Myocyte (in vitro differentiated cells): ENCODE measurements at places on chromosomes 16 and 17. TPM values are rescaled to one million over a fixed set of nuclear protein-coding genes. Genes with fewer than 3 reads are reported as not detected.
A peak's percentile ranks its signal among the peaks of the same experiment; 100 is the strongest.

DNA sequence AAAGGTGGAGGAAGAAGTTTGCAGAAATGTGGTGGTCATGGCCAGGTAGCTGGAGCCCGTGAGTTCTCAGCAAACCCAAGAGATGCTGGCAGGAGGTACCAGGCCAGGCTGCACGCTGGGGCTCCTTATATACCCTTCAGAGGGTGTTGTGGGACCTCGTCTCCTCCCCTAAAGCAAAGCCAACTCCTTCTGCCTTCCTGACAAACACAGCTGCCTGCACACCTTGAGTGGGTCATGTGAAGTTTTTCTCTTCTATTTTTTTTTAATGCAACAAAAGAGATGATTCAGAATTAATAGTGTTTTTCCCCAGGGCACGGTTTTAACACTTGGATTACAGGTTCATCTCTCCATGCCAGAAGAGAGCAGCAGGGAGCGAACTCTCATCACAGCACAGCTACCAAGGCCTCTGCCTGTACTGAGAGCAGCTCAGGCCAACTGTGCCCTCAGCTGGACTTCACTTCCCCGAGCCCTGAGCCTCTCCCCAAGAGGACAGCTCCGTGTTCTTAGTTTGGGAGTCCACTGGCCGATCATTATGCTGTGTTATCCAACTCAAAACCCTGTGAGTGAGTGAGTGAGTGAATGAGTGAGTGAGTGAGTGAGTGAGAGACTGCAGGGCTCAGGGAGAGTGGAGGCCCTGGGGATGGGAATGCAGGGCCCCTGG lies at the start of gene KRT15:
KRT15 (minus strand) TSS at position 102 of the 661 bp plus-strand sequence; CDS start at position 39, 63 bp downstream.
- no peak for DNase-seq

- DNase-seq, result no peak
These were observed 28.6 kb upstream of the DBNDD1 start for GRCh38 chr16:90047714-90048346.

DNA sequence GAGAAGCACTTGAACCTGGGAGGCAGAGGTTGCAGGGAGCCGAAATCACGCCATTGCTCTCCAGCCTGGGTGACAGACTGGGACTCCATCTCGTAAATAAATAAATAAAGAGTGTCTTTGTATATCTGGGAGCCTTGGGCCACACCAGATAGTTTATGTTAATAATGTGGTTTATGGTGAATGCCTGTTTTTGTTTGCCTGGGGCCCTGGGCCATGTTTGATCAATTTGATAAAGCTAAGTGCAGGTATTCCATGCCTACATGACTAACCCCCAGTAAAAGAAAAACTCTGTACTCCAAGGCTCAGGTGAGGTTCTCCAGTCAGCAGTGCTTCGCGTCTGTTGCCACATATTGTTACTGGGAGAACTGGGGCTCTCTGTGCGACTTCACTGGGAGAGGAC lies 15.1 kb downstream of the SCIMP start:
- DNase-seq, result no peak

DNA sequence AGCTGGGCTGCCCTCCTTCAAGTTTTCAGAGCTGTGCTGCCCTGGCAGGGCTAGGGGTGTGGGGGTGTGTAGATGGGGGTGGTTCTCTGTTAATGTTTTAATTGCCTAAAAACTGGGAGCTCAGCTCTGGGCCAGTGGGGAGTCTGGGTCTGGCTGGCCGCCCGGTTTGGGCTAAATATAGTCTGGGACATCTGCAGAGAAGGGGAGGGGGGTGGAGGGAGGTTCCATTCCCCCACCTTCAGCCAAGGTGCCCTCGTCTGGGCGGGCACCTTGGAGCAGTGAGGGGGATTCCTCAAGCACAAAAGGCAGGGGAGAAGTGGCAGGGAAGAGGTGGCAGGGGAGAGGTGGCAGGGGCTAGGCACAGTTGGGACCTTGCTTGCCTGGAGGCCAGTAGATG lies 13.0 kb downstream of the RARA start:
- peak; percentile 68 for DNase-seq

DNA sequence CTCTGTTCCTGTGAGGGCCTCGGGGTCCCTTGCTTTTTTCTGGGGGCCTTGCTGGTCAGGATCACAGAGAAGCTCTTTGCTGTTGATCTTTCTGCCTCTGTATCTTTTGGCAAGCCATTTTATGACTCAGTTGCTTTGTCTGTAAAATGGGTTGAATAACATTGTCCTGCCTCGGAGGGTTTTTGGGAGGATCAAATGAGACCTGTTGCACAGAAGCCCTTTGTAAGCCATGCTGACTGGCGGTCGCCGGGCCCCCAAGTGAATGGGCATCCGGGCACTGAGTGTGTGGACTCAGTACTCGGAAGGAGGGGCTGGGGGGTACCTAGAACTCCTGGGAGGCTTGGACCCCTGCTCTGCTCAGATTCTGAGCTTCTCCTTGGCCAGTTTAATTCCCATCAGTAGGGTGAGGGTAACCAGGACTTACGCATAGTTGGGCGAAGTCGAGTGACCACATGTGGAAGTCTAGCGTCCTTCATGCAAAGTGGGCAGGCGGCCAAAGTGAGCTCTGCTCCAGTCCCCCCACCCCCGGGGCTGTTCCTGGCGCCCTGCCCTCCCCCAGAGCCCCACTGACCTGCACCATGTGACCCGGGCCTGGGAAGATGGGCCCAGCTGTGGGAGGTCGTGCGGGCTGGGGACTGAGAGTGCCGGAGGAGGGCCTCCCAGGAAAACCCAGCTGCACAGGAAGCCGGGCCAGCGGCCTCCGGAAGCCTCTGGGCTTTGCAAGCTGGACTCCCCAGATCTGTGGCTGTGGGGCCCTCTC lies 284.0 kb downstream of the SEC14L1 start:
- DNase-seq, result peak; percentile 85

DNA sequence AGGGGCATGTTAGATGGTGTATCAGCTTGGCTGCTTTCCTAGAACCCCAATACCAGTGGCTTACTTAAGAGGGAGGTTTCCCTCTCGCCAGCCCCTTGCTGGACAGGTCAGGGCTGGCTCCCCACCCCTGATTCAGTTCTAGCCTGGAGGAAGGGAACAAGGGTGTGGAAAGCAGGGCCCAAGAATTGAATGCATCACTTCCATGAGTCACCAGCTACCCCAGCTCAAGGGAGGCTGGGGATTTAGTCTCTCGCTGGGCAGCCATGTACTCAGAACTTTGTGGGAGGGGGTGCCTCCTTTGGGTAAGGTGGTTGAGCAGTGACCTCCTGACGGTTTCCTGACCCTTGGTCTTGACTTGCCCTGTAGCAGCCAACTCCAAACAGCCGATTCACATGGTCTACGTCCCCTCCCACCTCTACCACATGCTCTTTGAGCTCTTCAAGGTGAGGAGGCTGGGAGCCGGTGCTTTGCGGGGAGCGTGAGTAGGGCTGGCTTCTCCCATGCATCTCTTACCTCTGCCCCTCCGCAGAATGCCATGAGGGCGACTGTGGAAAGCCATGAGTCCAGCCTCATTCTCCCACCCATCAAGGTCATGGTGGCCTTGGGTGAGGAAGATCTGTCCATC lies 12.8 kb downstream of the PDK2 start:
- no peak for DNase-seq

GRCh38 chr17:51820252-51820651 lies 338.3 kb downstream of the CA10 start:
- no peak for DNase-seq

- DNase-seq, result no peak
These were observed 1.5 kb downstream of the MAP1LC3B start for GRCh38 chr16:87393680-87394055.

GRCh38 chr17:73711184-73711583 lies 66.9 kb upstream of the SDK2 start:
- DNase-seq, result no peak

The CLEC18B gene
- 1.2 and 1.6 TPM in 2 replicates for total RNA-seq

The CAPNS2 gene
- total RNA-seq, result not detected in 2 replicates

The PIRT gene
- total RNA-seq, result not detected in 2 replicates

The C16orf92 gene
- not detected in 2 replicates for total RNA-seq

The RGS11 gene
- total RNA-seq, result 2.3 and 4.0 TPM in 2 replicates
